ENCODE measurements at places on chromosomes 4 and X. TPM values are rescaled to one million over a fixed set of nuclear protein-coding genes. Genes with fewer than 3 reads are reported as not detected.

GRCh38 chrX:68942104-68942503 lies 113.3 kb downstream of the EFNB1 start:
- peak; percentile 68 for DNase-seq

DNA sequence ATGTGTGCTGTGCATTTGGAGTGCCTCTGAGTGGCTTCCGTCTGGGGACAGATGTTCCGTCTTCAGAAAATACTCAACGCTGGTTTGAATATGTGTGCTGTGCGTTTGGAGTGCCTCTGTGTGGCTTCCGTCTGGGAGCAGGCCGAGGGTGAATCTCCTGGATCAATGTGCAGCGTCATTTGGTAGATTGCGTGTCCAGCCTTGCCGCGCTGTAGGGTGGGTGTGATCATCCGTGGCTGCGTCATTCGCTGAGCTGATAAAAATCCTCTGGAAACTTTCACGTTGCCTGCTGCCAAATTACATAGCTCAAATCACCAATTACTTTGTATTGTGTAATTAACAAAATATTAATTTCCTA lies 12.1 kb downstream of the UVSSA start:
- DNase-seq: no peak

SMARCA1 gene
- total RNA-seq: 28.8 TPM

DNA sequence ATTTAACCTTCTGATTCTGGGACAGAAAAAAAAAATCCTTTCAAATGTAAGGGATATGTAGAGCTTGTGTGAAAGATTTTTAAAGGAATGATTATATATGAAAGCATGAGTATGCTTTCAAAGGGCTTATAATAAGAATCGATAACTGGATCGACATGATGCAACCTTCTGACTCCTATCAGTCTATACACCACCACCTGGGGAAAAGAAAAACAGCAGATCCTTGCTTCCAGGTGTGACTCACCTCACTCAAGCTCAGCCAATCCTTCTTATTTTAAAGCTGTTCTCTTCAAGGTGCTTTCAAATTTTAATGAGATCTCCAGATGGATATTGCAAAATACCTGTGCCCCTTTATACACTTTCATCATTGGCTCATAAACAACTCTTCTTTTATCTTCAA lies 102.1 kb upstream of the EDNRA start:
- peak; percentile 42 for DNase-seq

OTUD6A gene
- not detected for total RNA-seq

CABS1 gene
- not detected for total RNA-seq

VCX2 gene
- not detected for total RNA-seq

DNA sequence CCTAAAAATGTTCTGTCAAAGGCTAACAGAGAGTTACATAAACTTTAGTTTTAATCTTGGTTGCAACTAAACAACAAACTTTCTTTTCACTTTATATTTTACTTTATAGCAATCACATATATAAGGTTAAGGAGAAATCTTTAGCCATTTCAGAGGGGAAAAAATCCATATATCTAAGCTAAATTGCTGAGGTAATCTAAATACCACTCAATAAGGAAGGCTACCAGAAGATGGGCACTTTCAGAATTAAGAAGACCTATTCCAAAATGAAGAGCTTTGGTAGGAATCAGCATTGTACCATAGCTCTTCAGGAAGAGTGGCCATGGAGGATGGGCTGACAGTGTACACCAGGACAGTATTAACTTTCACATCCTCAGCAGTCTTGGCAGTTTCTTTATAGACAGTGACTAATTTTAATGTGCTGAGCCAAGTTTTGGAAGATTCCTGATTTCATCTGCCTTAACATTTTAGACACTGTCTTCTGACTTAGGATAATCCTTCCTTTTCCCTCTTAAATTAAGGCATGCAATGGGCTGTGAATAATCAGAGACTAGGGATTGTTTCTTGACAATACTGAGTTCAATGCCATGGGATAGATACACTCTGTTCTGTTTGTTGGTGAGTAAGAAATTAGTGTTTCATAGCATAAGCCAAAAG lies 7.1 kb downstream of the FAT4 start:
- DNase-seq: no peak

DNA sequence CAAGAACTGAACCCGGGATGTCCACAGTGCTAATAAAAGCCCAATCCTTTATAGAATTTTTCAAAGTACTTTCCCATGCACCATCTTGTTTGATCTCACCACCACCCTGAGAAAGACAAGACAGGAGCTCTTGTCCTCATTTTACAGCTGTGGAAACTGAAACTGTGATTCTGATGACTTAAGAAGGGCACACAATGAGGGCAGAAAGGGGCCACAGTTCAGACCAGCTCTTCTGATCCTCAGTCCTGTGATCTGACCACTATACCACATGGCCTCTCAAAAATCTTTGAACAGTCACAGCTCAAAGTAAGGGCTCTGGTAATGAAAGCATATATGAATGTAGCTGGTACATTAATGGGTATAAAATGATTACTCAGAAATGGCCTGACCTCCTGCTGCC lies 127.3 kb upstream of the CPEB2 start:
- no peak for DNase-seq

PHF8 gene
- 32.8 TPM for total RNA-seq

- no peak for DNase-seq
These were observed 85.9 kb upstream of the PAK3 start for GRCh38 chrX:111010111-111010510.

DNA sequence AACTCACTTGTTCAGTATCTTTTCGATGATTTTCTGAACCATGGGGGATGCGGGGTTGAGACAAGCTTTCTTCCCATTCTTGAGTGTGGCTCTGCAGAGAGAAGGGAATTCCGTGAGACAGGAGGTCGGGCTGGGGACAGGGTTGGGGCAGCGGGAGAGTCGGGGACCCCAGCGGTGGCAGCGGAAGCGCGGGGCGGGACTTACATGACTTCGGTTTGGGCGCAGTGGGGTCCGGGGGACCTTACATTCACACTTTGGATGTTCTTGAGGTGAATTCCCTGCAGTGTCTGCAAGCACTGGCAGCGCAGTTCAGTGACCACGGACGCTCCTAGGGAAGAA lies 434 bp downstream of the CXCL3 start:
- no peak for DNase-seq

C1GALT1C1 gene
- total RNA-seq: 26.7 TPM

UBA6 gene
- 38.0 TPM for total RNA-seq

DNA sequence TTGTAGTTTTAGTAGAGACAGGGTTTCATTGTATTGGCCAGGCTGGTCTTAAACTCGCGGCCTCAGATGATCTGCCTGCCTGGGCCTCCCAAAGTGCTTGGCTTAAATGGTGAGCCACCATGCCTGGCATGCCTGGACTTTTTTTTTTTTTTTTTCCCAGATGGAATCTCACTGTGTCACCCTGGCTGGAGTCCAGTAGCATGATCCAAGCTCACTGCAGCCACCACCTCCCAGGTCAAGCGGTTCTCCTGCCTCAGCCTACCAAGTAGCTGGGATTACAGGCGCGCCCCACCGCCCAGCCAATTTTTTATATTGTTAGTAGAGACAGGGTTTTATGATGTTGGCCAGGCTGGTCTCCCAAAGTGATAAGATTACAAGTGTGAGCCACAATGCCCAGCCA lies 8.4 kb downstream of the UBE2K start:
- DNase-seq: peak; percentile 15

DNA sequence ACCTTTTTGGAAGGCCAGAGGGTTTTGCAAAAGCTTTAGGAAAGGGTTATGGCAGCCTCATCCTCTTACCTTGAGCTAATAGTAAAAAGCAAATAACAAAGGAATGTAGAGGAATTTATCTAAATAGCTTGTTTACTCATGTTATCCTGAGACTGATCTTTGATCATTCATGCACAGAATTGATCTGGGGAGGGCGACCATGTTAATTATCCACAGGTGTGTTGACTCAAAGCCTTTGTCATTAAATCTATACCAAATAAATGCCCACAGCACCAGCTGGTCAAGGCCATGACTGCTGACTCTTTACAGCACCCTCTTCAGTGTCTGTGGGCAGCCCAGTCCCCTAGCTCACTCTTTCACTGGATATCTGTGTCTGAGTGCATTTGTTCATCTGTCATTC lies 22.8 kb upstream of the DCLK2 start:
- DNase-seq: no peak

- DNase-seq: no peak
These were observed 2759.2 kb downstream of the ARAP2 start for GRCh38 chr4:33485111-33485510.

GRCh38 chr4:114005569-114006442 lies 26.4 kb upstream of the ARSJ start:
- no peak for DNase-seq

SSX2B gene
- total RNA-seq: 0.26 TPM

MAGEB1 gene
- total RNA-seq: not detected

GRCh38 chrX:21943460-21944135 lies 3.1 kb downstream of the SMS start:
- no peak for DNase-seq

AIFM1 gene
- 41.3 TPM for total RNA-seq

MAGEC3 gene
- not detected for total RNA-seq

GRCh38 chrX:105471597-105471996 lies 251.1 kb upstream of the TEX13A start:
- DNase-seq: no peak

GRCh38 chr4:56086561-56086960 lies 137.8 kb downstream of the CEP135 start:
- no peak for DNase-seq

DNA sequence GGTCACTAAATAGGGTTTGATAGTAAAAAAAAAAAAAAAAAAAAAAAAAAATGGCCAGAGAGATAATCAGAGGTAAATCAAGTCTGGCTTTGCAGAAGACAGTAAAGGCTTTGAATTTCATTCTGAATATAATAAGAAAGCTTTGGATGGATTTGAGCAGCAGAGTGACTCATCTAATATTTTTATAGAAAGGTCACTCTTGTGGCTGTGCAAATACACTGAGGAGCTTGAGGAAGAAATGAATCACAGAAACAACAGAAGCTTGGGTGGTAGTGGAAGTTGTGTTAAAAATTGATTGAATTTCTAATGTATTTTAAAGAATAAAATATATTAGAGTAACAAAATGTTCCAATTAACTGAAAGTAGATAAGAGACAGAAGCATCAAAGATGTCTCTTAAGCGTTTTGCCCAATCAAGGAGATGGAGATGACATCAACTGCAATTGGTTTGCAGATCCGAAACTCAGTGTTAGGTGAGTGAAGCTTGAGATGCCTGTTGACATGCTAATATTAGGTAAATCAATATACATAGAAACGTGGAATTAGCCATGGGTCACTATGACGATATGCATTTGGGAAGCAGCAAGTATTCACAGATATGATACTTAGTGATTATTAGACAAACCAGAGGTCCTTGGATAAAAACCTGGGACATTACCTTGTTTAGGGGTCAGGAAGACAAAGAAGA lies 280.5 kb downstream of the GPM6A start:
- DNase-seq: no peak

GRCh38 chr4:90317785-90318184 lies 190.6 kb downstream of the CCSER1 start:
- DNase-seq: no peak

TEX11 gene
- 0.14 TPM for total RNA-seq

RBM46 gene
- 1.3 TPM for total RNA-seq

GRCh38 chrX:69155786-69156520 lies 9.3 kb downstream of the PJA1 start:
- DNase-seq: no peak

DNA sequence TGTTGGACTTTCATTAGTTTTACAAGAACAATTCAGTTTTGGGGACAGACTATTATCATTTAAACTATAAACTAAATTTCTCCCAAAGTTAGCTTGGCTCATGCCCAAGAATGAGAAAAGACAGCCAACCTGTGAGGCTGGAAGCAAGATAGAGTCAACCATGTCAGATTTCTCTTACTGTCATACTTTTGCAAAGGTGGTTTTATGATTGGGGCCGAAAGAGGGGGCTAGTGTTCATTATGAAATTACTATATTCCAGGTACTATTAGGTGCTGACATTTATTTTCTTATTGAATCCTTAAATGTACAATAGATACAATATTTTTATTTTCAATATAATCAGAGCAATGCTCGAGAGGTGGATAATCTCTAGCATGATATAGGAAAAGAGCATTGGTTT lies 30.6 kb downstream of the HERC6 start:
- no peak for DNase-seq

STS gene
- total RNA-seq: 11.9 TPM
